ENCODE measurements at places on chromosomes 4 and X. TPM values are rescaled to one million over a fixed set of nuclear protein-coding genes. Genes with fewer than 3 reads are reported as not detected.
A peak's percentile ranks its signal among the peaks of the same experiment; 100 is the strongest.

Gene XAGE1A
- total RNA-seq: not detected

GRCh38 chr4:113328514-113328913, 279.1 kb downstream of the ANK2 start:
- no peak overlapping the region for H3K4me3 ChIP-seq
- H3K36me3 ChIP-seq: no peaks in the 10 kb centered on the region
- DNase-seq: no peak
- H3K27ac ChIP-seq: no peak overlapping the region
- H3K4me1 ChIP-seq: no peaks in the 10 kb centered on the region

GRCh38 chr4:122500852-122501501, 44.5 kb upstream of the IL2 start:
- H3K4me3 ChIP-seq: no peak overlapping the region
- H3K36me3 ChIP-seq: no peaks in the 10 kb centered on the region
- no peaks in the 10 kb centered on the region for H3K4me1 ChIP-seq
- no peak overlapping the region for H3K27ac ChIP-seq
- no peaks in the 10 kb centered on the region for H3K27me3 ChIP-seq

DNA sequence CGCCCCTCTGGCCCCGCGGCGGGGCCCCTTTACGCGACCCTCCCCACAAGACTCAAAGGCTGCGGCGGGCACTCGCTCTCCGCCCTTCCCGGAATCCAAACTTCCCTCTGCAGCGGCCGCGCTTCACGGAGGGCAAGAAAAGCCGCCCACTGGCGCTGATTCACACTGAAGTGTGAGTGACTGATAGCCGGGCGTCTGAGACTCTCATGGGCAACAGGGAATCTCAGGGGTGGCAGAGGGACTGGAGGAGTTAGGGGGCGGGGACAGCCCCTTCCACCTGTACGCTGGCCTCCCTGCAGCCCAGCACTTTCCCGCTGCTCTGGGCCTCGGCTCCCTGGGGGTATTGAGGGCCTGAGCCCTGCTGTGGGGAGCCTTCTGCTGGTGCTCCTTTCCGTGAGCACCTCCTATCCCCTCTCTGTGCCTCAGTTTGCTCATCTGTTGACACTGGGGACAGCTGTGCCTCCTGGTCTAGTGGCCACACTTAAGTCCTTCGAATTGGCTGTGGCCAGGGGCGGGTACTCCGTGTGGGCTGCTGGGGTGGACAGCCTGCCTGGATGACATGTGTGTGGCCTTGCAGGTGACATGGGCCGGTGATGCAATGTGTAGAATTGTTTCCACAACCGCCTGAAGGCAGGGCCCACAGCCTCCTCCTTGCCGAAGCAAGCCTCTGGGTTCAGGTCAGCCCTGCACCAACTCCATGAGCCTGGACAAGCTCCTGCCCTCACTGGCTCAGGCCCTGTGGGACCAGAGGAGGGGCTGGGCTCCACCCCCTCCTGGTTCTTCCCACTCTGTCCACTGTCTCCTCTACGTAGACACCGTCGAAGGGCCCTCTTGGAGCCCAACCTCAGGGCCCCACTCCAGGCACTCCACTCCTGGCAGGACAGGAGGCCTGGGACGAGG, 951 bp downstream of the SH3BP2 start:
- H3K27ac ChIP-seq: peak overlapping the region; percentile 72
- DNase-seq: peak; percentile 63
- peak overlapping the region; percentile 74 for H3K4me3 ChIP-seq
- H3K4me1 ChIP-seq: peaks cover 36% of the 10 kb centered on the region
- no peaks in the 10 kb centered on the region for H3K36me3 ChIP-seq

DNA sequence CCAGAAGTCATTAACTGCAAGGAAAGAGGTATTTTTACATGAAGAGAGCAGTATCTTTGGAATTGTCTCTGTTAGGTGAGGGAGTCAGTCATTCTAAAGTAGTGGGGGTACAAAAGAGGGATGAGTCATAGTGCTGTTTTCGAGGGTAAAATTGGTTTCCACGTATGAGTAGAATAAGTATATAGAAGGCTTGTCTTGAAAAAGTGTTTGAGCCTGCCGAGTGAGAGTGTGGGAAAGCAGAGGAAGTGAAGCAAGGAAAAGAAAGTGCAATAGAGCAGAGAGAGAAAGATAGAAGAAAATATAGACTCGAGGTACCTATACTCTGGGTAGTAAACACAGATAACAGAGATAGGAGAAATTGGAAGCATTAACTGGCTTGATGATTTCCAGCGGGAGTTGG, 696.4 kb downstream of the DMD start:
- no peaks in the 10 kb centered on the region for H3K4me1 ChIP-seq
- no peaks in the 10 kb centered on the region for H3K27me3 ChIP-seq
- no peak overlapping the region for H3K27ac ChIP-seq
- no peak for DNase-seq

Gene GYPE
- not detected for total RNA-seq

GRCh38 chrX:151830911-151831310, 81.8 kb upstream of the MAGEA4 start:
- no peaks in the 10 kb centered on the region for H3K4me1 ChIP-seq
- H3K36me3 ChIP-seq: no peaks in the 10 kb centered on the region
- DNase-seq: no peak
- no peak overlapping the region for H3K4me3 ChIP-seq
- no peaks in the 10 kb centered on the region for H3K27me3 ChIP-seq
- H3K27ac ChIP-seq: no peak overlapping the region

DNA sequence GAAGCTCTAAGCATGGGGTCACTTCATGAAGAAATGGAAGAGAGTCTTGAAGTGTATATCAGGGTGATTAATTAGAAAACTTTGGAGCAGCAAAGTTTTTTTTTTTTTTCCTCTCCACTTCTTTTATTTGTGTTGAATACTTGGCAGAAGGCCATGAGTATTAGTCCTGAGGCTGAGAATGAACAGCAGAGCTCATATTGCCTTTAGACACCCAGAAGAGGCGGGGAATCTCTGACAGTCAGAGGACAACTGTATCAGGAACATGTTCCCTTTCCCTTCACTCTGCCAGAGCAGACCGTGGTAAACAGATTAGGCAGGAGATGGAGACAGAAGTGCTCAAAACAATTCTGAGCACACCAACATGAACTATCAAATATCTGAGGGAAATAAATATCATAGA, 300.9 kb downstream of the FAM47A start:
- H3K4me3 ChIP-seq: no peak overlapping the region
- no peaks in the 10 kb centered on the region for H3K27me3 ChIP-seq
- DNase-seq: no peak
- H3K27ac ChIP-seq: no peak overlapping the region
- H3K4me1 ChIP-seq: no peaks in the 10 kb centered on the region

Gene CDS1
- total RNA-seq: 43.4 TPM

GRCh38 chrX:82230013-82230412, 1028.1 kb downstream of the SH3BGRL start:
- no peaks in the 10 kb centered on the region for H3K4me1 ChIP-seq
- no peaks in the 10 kb centered on the region for H3K27me3 ChIP-seq
- H3K36me3 ChIP-seq: no peaks in the 10 kb centered on the region
- no peak for DNase-seq

DNA sequence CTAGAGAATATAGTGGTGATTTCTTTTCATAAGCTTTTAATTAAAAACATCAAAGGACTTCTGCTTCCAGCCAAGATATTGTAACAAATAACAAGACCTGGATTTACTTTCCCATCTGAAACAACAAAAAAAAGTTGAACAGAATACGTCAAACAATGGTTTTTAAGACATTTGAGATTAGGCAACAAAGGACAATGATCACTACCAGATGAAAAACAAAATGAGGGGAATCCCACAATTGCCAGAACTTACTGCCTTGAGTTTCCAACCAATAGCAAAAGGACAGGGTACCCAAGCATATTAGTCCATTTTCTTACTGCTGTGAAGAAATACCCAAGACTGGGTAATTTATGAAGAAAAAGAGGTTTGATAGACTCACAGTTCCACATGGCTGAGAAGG, 341.4 kb upstream of the INTU start:
- no peak overlapping the region for H3K27ac ChIP-seq
- H3K4me3 ChIP-seq: no peak overlapping the region
- no peak for DNase-seq
- H3K36me3 ChIP-seq: no peaks in the 10 kb centered on the region
- no peaks in the 10 kb centered on the region for H3K27me3 ChIP-seq

Gene C1QTNF7
- 2.4 TPM for total RNA-seq

DNA sequence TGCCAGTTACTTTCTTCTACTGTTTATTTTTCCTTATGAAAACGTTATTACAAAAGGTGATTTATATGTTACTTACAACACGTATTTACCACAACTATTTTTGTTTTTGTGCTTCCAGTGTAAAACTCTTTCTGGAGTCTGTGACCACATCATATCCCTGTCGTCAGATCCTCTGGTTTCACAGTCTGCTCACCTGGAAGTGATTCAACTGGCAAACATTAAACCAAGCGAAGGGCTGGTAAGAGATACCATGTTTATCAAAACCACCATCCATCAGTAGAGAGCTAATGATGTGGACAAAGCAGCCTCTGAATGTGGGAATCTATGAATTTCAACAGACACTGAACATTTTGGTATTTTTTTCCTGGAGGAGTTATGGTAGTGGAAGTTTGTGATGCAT, 116.1 kb downstream of the CNKSR2 start:
- H3K4me1 ChIP-seq: no peaks in the 10 kb centered on the region
- H3K36me3 ChIP-seq: no peaks in the 10 kb centered on the region
- no peak for DNase-seq
- H3K4me3 ChIP-seq: no peak overlapping the region

DNA sequence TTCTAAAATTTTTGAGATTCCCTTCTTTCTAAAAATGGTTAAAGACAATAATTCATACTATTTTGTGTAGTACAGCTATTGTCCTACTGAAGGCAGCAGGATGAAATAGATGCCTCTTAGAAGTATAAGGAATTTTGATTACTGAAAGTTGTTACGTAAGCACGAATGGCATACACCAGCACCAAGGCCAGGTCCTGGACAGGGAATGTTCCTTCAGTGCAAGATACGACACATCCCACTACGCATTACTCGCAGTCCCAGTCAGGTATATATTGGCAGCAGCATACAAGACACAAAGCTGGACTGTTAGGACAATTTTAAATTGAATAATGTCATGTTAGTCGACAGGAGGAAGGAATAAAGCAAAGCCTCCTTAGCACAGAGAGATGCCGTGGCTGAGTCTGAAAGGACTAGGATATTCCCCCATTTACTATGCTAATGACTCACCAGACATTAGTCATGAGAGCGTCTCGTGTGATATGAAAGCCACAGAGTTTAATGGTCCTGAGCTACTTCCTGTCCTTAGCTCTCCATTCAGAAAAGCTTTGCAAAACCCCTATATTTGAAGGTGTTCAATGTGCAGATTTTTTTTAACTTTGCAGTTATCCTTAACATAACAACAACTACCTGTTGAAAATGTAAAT, 504.3 kb downstream of the FAM133A start:
- no peaks in the 10 kb centered on the region for H3K27me3 ChIP-seq
- no peaks in the 10 kb centered on the region for H3K4me1 ChIP-seq
- DNase-seq: no peak
- no peak overlapping the region for H3K4me3 ChIP-seq
